Left hindlimb (tissue), 1 donor: ENCODE measurements at places on chromosomes 11 and 22.

GRCh38 chr11:12271241-12271640, 106.1 kb upstream of the PARVA start:
- DNase-seq, result no peak

- DNase-seq, result no peak
These were observed 9.8 kb downstream of the CD82 start for GRCh38 chr11:44575288-44575672.

DNA sequence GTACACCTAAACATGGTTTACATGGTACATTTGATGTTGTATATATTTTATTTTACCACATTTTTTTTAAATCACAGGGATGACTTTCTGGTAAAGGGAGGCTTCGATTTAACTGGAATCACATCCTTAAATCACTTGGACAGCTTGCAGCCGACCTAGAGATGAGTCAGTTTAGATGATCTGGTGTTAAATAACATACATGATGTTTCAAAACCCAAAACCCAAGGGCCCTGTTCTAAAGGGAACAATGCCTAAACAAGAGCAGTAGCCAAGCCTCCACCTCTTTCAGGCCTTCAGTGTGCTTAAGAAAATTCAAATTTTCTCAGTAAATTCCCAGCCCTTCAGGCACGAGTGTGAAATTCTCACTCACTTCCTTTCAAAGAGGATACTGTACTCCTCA, 108.8 kb downstream of the WT1 start:
- no peak for DNase-seq

- DNase-seq, result no peak
These were observed 25.9 kb upstream of the RAB30 start for GRCh38 chr11:83097429-83098075.

DNA sequence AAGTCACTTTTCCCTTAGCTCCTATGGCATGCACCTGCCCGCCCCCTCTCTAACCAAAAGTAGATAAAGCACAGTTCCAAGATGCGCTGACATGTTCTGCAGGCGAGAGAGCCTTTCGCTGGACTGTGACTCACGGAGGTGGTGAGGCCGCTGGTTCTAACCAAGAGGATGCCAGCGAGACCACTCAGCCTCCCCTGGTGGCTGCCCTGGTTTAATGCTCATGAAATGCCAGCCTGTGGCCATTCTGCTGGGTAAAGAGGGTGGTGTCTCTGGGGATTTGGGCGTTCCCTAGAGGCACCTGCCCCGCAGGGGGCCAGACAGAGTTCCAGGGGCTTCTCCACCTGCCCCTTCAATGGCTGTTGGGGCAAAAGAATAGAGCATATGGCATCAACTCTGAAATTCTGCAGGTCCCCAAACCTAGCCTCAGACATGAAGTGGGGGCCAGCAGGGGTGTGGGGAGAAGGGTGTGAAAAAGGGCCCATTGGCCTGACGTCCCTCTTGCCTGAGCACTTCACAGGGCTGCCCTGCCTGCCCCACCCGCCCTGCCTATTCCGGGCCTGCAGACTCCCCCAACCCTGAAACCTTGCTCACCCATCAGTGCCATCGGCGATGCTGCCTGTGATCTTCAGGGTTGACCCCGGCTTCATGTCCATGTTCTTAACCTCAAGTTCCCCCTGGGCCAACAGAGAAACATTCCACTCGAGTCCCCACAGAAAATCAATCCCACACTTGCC, 8.5 kb downstream of the LGALS2 start:
- no peak for DNase-seq

DNA sequence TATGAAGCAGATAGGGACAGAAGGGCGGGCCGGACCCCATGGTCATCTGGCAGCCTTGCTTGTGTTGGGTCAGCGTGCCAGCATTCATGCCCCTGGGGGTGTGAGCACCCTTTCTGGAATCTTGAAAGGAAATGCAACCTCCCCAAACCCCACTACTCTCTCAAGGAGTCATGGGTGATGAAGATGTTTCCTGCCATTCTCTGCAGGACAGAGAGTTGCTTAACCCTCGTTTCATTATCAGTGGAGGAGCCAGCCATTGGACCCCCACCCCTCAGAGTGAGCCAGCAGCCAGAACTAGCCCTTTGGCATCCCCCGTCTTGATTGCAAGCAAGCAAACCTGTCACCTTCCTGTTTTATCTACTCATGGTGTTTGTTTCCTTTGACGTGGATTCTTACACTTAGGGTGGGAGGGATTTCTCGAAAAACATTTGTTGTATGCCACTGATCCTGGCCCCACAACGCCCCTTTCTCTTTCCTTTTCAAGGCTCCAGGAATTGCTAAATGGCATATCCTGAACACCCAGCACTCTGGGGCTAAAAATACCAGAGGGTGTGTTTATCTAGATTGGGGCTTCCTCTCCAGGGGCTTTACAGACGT, 258.3 kb downstream of the ETS1 start:
- DNase-seq, result no peak

- no peak for DNase-seq
These were observed 478.8 kb upstream of the RAG2 start for GRCh38 chr11:37076866-37077265.

GRCh38 chr11:6608011-6608410, 4.0 kb downstream of the TAF10 start:
- no peak for DNase-seq

GRCh38 chr11:97751405-97751804, 1269.3 kb upstream of the CNTN5 start:
- no peak for DNase-seq

- DNase-seq, result no peak
These were observed 17.2 kb downstream of the KIAA0930 start for GRCh38 chr22:45223304-45224117.

DNA sequence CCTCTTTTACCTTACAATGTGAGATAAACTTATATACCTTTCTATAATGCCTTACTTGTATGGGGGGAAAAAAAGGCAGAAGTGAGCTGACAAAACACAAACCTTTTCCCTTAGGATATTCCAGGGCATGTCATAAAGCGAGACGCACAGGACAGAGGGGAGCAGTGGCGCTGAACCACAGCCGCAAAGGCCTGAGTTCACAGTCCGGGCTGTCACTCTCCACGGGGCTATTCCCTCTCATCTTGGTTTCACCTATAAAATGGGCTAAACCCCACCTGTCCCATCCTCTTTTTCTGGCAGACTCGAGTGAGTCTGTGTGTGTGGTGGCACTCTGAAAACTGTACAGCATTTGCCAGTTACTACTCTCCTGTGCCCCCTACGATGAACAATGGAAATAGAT, 14.4 kb upstream of the FXYD2 start:
- DNase-seq, result no peak

- peak; percentile 85 for DNase-seq
These were observed 829 bp upstream of the ZBED5 start for GRCh38 chr11:10858439-10859325.

DNA sequence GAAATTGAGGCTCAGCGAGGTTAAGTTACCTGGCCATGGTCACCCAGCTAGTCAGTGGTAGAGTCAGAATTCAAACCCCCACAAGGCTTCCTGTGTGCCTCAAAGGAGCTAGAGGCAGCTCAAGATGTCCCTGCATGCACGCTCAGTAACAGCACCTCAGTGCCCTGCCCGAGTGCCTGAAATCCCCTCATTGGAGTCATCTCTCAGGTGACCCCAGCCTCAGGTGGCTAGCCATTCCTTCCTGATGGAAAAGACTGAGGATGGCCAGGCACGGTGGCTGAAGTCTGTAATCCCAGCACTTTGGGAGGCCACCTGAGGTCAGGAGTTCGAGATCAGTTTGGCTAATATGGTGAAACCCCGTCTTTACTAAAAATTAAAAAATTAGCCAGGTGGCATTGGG, 36.9 kb downstream of the LIF start:
- DNase-seq, result peak; percentile 17

- DNase-seq, result peak; percentile 87
These were observed 688 bp downstream of the SERPING1 start for GRCh38 chr11:57597916-57598830.

- DNase-seq, result no peak
These were observed 173.4 kb downstream of the DDX10 start for GRCh38 chr11:108838102-108838791.

GRCh38 chr22:39494471-39495120, 7.5 kb upstream of the MIEF1 start:
- no peak for DNase-seq

- no peak for DNase-seq
These were observed 137.6 kb downstream of the TEAD1 start for GRCh38 chr11:12811861-12812260.

- no peak for DNase-seq
These were observed 31.9 kb downstream of the ATG13 start for GRCh38 chr11:46649180-46649738.

DNA sequence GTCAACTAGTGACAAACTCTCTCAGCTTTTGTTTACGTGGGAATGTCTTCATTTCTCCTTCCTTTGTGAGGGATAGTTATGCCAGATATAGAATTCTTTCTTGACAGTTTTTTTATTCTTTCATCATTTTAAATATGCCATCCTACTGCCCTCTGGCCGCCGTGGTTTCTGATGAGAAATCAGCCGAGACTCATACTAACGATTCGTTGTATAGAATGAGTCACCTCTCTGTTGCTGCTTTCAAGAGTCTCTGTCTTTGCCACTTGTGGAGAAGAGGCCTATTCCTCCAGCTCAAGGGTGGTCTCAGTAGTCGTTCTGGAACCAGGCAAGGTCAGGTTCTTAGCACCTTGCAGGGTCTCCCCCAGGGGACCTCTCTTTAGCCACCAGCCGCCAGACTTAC, 8.0 kb downstream of the MYO7A start:
- DNase-seq, result no peak

DNA sequence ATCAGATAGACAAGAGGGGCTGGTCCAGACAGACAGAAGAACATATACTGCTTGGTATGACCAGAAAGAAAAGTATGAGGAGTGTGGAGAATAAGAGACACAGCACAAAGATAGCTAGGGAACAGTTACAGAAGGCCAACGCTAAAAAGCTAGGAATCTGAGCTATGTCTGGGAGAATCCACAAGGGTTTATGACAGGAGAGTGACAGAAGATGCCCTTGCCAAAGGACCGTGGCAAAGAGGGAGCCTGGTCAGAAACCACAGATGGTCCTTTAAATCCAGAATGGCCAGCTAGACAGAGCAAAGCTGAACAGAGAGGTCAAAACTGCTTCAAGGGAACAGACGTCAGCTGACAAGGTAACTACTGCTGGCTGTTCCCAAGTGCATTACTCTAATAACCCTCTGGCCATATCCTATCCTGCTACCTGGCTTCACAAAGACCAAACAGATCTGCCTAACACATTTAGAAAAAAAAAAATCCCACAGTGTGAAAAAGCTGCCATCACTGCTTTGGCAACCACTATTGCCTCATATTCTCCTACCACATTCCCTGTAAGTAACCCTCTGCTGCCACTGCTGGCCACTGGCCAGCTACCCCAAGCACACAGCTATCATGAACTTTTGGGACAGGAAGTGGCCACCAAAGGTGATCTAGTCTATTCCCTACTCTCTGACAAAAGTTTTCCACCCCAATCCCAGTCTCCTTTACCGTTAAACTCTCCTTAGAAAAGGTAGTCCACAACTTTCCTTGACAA, 7.3 kb downstream of the SERGEF start:
- DNase-seq, result no peak

DNA sequence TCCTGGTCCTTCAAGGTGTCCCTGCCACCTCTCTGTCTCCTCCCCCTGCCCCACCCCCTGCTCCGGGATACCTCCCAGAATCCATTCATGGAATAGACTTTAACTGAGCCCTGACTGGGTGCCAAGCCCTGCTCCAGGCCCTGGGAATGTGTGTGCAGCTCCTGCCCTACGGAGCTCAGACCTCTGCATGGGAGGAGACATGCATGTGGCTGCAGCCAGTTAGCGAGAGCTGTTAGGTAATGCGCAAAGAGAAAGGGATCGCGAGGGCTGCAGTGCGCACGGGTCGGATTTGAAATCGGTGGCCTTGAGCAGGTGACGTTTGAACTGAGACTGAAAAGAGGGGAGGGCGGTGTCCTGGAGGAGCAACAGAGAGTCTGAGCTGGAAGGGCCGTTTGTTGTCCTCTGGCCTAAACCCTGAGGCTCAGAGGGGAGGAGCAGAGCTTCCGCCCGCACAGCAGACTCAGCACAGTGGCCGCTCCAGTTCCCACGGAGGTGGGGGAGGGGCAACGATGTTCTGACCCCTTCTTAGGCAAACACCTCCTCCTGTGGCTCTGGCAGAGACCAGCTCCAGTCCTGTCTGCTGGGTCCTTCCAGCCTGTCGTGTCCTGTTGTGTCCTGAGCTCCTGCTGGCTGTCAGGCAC, 19.8 kb upstream of the LRRC10B start:
- peak; percentile 67 for DNase-seq

DNA sequence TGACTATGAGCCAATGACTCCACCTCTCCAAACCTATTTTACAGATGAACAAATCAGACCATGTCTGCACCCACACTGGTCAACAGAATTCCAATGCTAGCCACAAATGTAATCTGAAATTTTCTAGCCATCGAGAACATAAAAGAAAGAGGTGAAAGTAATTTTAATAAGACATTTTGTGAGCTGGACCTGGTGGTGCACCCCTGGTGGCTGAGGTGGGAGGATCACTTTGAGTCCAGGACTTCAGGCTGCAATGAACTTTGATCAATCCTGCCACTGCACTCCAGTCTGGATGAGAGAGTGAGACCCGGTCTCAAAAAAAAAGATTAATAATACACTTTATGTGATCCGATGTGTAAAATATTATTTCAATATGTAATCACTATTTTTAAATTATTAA, 9.4 kb upstream of the RNF185 start:
- no peak for DNase-seq

DNA sequence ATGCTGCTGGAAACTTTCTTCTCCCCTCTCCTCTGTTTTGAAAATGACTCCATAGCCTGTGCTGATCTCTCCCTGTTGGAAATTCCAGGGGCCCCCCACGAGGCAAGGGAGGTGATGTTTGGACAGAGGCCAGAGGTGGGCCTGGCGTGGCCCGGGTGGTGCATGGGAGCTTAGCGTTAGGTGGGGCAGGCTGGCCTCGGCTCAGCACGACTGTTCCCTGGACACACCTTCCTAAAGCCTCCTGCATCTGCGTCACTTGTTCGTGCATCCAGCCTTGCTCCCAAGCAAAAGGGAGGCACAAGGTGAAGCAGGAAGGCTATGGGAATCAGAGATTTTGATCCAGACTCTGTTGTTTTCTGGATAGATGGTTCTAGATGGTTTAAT, 135.2 kb downstream of the CEP164 start:
- no peak for DNase-seq
